ENCODE measurements at places on chromosomes 1 and 21.
A peak's percentile ranks its signal among the peaks of the same experiment; 100 is the strongest.

DNA sequence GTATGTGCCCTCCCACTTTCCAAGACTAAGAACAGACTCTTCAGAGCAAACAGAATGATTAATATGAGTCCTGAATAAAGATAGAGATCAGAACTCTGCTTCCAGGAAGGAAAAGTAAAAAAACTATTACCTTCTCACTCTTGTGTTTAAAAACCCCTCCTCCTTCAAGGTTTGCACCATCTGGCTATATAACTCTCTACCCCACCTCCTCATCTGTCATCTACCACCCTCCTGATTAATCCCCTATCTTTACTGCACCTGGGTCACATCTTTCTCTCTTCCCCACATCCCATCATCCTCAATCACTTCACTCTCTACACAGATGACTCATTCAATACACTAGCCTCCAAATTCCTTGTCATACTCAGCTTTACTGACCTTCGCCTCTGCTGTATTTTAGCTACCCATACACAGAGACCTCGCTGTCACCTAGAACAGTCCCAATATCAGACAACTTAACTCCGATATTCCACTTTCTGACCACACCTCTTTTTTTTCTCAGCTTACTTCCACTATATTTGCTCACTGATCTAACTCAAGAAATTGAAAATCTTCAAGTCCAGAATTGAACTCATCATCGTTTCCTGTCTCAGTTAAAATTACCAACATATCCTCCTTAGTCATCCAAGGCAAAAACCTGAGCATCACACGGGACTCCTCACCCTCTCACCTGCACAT, 3.7 kb downstream of the SCMH1 start:
- peak; percentile 69 for DNase-seq

GRCh38 chr21:28922368-28922767, 70.3 kb downstream of the LTN1 start:
- DNase-seq, result no peak

GRCh38 chr1:219708919-219709543, 96.1 kb upstream of the ZC3H11B start:
- no peak for DNase-seq

GRCh38 chr1:69295265-69295664, 272.5 kb upstream of the LRRC7 start:
- no peak for DNase-seq

DNA sequence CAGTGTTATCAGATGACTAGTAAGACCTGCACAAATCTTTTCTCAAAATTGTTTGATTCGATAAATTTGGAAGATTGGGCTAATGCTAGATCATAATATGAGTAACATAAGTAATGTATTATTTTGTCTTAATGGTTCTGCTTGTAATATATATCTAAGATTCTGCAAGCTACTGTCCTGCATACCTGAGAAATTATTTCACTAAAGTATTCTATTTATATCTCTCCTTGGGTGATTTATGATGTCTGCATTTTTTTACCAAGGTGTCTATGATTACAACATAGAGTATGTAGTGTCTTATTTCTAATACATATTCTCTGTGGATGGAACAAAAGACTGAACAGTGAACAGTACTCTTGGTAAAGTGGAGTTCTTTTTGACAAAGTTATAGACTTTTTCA, 166.6 kb downstream of the CLEC20A start:
- peak; percentile 64 for DNase-seq

- DNase-seq, result no peak
Measured at GRCh38 chr1:160004001-160004400, 27.8 kb downstream of the PIGM start.

GRCh38 chr1:174469687-174470086, 21.9 kb downstream of the GPR52 start:
- DNase-seq, result no peak

GRCh38 chr1:92709738-92710137, 75.2 kb downstream of the EVI5 start:
- DNase-seq, result peak; percentile 86

DNA sequence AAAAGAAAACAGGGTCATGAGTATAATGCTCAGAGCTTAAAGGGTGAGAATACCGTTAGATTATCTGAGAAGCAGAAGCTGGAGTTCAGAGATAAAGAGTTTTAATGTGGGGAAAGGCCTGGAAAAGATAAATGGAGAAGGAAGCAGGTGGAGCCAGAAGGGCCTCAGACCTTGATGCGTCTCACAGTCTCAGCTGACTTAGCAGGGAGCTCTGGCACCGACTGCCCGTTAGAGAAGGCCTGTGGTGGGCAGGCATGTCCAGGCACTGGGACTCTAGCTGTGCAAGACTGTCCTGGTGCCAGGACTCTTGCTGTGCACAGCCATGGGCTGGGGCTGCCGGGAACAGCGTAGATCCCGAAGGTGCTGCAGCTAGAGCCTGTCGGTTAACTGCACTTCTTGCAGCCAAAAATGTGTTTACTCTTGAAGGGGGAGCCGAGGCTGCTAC, 3.8 kb upstream of the SLAMF9 start:
- no peak for DNase-seq

DNA sequence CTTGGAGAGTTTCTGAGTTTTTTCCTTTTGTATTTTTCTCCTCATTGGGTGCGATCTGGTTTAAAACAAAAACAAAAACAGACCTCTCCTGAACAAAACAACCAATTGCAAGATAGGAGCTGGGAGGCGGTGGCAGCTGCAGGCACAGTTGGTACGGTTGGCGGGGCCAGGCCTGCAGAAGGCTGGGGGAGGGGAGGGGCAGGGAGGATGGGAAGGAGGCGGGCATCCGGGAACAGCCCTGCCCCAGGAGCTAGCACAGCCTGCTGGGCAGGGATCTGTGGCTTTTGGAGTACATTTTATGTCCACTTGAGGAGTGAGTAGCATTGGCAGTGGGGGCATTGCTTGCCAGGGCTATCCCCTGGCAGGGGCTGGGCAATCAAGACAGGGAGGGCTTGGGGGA, 5.2 kb downstream of the CAPN9 start:
- no peak for DNase-seq

DNA sequence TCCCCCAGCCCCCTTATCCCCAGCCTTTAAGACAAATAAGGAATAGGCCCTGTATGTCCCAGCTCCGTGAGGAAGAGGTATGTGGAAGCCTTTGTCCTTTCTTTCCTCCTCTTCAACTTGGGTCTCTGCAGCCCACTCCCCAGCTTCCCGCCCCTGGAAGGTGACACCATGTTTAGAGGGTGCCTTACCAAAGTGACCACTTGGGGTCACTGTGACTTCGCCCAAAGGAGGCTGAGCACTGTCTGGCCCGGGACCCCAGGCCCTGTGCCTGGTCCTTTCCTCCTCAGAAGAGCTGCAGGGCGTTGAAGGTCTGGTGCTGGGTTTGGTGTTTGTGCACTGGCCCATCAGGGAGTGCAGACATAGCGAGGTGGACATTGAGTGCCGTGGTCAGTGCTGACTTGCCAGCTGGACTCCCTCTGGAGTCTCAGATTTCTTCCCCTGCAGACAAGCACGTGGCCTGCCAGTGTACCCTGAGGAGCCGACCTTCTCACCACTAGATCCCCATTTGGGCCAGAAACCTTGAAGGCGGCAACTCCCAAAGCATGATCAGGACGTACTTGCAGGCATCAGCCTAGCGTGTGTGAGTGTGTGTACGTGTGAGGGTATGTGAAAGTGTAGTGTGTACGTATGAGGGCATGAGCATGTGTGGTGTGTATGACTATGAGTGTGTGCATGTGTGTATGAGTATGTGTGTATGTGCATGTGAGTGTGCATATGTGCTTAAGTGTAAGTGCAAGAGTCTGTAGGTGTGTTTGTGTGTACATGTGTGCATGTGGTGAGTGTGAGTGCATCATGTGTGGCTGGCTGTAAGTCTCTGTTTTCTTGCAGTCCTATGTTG, 181.4 kb upstream of the KIAA0040 start:
- DNase-seq, result no peak

DNA sequence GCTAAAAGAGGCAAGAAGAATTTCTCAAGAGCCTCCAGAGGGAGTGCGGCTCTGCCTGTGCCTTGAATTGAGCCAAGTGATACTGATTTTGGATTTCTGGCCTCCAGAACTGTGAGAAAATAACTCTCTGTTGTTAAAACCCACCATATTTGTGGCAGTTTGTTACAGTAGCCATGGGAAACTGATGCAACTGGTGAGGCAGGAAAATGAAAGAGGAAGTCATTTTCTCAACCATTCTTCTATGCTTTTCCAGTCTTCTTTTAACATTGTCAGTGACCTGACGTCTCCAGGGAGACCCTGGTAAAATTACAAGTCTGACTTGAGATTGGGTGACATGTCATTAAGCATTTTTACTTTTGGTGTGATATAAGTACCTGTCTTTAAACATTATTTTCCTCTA, 5.8 kb downstream of the OR6P1 start:
- no peak for DNase-seq

GRCh38 chr1:160394673-160395072, 5.7 kb upstream of the VANGL2 start:
- DNase-seq, result no peak
